ENCODE measurements at places on chromosomes 1 and 21.

DNA sequence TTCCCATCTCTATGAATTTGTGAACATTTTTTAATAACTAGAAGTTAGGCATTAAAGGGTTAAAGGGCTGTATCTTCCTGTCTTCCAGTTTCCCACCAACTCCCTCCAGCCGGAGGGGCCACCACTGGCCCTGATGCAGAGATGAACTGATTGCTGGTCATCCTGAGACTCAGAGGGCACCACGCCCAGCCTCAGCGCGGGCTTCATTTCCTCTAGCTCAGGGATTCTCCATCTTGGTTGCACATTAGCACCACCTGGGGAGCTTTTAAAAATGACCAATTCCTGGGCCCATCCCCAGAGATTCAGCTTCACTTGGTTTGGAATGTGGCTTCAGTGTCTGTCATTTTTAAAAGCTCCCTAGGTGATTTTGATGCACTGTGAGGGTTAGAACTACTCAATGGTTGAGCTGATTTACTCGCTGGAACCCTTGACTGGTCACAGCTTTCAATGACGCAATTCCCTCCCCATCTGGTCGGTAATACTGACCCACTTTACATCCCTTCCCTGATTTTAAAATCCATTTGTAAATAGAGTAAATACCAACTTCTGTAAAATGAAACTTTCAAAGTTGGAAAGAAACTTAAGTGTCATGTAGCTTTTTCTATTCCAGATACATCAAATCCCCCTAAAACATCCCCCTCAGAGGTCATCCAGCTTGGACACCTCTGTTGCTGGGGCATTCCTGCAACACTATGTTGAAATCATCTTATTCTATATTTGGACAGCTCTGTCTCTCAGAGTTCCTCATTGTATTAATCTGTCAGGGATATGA lies 5.1 kb downstream of the NAV1 start:
- no peak for DNase-seq

GRCh38 chr1:110007046-110007830 lies 22.7 kb downstream of the AHCYL1 start:
- DNase-seq, result no peak

DNA sequence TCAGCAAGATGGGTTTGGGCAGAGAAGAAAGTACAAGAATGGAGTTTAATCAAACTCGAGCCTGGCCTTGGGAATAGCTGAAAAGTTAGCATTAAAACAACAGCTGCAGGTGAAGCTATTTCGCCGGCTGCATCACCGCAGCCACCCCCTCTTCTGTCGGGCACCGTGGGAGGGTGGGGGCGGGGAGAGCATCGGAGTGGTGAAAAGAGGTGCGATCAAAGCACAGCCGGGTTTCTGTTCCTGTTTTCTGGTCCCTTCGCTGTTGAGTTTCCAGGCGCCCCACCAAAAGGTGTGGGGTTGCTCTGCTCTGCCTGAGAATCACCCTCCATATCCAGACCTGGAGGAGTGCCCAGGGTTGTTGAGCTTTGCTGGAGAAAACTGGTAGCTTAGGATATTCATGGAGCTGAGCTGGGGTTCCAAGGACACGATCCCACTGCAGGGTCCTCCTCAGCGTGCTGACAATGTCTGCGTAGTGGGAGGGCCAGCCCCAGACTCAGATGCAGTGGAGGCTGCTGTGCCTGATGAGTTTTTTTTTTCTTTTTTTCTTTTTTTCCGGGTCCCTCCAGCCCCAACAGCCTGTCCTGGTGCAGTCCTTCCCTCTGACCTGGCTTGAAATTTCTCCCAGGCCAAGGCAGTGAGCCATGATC lies 127.5 kb upstream of the C1orf174 start:
- DNase-seq, result no peak

DNA sequence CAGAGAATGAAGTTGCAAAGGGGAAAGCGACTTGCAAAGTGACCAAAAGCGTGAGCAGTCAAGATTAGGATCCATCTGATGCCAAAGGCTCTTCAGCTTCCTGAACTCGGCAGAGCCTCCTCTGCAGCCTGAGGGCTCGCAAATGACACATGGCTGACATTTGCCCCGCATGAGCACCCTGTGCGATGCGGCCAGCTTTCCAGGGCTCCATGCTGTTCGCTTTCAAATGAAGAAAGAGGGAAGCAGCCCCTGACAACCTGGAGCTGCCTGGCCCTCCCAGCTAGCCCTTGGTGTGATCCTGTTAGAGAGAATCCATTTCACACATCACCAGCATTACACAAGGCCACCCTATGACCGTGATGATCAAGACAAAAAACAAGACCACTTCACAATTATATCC lies 20.2 kb upstream of the FAM131C start:
- no peak for DNase-seq

DNA sequence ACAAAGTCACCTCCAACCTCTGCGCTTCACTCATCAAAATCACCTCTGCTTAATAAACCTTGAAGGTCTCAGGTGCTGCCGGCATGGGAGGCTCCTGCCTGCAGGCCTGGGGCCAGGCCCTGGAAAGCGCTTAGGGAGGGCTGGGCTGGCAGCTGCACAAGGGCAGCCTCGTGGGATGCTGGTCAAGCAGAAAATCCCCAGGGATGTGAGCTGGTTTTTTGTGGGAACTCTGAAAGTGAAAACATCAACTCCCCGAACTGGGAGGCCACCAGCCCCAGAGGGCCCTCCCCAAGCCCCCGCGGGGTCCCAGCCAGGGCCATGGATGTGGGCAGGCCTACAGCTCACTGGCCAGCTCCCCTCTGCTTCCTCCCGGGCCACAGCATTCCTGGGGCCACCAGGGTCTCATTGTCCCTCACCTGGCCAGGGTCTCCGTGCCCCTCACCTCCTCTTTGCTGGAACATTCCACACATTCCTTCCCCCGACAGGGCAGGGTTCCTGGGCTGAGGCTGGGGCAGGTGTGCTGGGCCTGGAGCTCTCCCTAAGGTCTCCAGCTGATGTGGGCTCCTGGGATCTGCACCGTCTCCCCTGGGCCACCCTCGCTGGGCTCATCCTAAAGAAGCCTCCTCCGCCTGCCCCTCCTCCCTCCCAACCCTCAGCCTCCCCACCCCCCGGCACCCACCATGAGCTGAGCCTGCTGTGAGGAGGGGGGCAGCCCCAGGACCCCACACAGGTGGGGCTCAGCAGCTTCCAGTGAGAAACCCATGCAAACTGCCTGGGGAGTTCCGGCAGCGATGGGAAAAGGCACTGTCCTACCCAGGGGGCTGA lies 36.0 kb upstream of the POFUT2 start:
- no peak for DNase-seq

DNA sequence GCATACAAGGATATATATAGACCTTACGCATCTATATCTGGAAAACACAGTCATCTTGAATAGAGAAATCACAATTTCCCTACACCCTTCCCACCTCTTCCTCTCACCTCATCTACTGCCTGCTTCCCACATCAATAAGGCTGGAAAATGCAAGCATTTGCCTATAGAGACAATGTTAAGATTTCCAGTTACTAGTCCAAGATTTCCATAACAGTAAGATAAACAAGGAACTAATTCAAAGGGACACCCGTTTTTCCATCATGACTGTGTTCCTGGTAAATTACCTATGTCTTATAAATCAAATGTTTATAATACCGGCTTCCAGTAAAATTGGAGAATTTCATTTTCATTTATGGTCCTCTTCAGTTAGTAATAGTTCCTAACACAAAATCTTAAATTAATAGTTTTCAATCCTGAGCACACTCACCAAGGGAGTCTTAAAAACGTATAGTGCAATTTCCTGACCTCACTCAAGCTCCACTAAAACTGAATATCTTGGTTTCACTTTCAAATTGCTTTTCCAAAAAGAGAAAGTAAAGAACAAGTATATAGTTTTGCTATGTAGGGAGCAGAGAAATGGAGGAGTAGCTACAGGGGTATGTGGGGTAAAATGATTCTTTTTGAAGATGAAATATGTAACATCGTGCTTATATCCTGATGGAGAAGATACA lies 398.7 kb downstream of the PLPP3 start:
- no peak for DNase-seq

GRCh38 chr21:34698270-34699015 lies 29.6 kb downstream of the CLIC6 start:
- DNase-seq, result peak; percentile 56

DNA sequence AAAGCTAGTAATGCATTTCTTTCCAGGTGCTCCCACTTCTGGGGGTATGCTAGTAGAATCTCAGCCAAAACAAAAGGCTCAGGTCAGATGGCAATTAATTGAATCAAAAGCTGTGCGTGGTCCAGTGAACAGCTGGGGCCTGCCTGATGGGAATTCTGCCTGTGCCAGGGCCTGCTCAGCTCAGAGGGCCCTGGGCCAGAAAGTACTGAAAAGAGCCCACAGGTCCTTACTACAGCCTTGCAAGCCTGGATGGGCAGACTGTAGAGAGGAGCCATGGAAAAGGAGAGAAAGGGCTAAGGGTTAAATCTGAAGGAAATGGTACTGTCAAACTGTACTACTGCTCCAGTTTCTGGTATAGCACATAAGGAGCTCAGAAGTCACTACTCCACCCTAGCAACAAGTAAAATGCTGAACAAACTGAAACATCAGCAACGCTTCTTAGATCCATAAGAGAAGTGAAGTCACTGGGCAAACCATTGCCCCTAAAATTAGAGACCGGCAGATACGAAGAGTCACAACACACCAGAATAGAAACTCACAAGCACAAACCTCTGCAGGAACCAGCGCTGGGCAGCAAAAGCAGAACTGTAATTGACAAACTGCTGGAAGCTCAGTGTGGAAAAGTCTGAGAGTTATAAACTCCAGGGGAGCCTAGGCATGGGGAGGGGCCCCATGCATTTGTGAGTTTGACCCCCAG lies 121.1 kb upstream of the SYT6 start:
- no peak for DNase-seq

DNA sequence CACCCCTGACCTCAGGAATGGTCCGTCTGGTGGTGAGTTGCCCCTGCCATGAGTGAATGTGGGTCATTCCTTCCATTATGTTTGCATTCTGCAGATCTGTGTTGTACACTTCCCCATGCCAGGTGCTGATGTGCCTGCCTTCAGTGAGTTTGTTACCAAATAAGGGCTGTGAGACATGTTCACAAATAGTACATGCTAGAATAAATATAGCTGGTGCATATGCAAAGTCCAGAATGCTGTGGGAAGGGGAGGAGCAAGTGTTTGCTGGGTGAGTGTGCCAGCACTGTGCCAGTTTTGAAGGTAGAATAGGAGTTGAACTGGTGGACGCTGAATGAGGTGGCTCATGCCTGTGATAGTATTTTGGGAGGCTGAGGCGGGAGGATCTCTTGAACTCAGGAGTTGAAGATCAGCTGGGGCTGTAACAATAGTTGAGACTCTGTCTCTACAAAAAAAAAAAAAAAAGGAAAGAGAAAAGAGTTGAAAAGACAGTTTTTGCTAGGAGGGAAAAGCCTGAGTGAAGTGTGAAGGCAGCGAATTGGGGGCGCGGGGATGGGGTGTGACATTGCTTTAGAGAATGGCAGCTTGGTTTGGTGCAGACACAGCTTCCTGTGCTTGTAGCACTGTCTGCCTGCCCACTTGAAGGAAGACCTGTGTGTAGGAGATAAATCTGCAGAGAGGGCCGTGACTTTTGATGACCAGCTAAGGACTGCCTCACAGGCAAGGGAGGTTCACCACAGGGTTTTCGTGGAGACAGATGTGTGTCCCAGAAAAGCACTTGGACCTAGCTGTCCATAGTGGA lies 61.1 kb downstream of the LGR6 start:
- no peak for DNase-seq

GRCh38 chr21:45542242-45542666 lies at the start of gene SLC19A1:
Gene SLC19A1 (minus strand): TSS chr21:45542440. CDS start chr21:45537959, 4,481 bp downstream.
- no peak for DNase-seq
